CD4-positive, alpha-beta T cell treated with Interleukin-12 subunit alpha and Interleukin-12 subunit beta, for 1 hour (primary cell): ENCODE measurements at places on chromosomes 11 and 22.
A peak's percentile ranks its signal among the peaks of the same experiment; 100 is the strongest.

DNA sequence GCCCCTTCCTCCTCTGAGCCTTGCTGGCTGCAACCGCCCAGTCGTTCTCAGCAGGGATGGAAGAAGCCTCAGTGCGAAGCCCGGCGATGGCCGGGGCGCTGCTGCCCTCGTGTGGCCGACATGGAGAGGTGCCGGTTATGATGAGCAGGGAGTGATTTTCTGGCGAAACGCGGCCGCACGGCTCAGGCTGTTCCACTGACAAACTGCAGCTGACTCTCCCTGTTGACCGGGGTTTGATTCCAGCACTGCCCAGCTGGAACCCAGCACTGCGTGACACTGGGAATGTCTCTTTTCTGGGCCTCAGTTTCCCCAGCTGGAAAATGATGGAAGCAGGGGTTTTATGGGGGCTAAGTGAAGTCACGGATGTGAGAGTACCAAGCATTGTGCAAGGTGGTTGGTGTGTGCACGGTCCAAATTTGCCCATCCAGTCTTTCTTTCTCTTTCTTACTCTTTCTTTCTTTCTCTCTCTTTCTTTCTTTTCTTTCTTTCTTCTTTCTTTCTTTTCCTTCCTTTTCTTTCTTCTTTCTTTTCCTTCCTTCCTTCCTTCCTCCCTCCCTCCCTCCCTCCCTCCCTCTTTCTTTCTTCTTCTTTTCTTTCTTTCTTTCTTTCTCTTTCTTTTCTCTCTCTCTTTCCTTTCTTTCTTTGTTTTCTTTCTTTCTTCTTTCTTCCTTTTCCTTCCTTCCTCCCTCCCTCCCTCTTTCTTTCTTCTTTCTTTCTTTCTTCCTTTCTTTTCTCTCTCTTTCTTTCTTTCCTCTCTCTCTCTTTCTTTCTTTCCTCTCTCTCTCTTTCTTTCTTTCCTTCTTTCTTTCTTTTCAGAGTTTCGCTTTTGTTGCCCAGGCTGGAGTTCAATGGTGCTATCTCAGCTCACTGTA, 25.8 kb upstream of the MPPED1 start:
- DNase-seq = peak; percentile 78

- DNase-seq = no peak
Measured at GRCh38 chr11:128963744-128964325, 21.2 kb upstream of the TP53AIP1 start.

DNA sequence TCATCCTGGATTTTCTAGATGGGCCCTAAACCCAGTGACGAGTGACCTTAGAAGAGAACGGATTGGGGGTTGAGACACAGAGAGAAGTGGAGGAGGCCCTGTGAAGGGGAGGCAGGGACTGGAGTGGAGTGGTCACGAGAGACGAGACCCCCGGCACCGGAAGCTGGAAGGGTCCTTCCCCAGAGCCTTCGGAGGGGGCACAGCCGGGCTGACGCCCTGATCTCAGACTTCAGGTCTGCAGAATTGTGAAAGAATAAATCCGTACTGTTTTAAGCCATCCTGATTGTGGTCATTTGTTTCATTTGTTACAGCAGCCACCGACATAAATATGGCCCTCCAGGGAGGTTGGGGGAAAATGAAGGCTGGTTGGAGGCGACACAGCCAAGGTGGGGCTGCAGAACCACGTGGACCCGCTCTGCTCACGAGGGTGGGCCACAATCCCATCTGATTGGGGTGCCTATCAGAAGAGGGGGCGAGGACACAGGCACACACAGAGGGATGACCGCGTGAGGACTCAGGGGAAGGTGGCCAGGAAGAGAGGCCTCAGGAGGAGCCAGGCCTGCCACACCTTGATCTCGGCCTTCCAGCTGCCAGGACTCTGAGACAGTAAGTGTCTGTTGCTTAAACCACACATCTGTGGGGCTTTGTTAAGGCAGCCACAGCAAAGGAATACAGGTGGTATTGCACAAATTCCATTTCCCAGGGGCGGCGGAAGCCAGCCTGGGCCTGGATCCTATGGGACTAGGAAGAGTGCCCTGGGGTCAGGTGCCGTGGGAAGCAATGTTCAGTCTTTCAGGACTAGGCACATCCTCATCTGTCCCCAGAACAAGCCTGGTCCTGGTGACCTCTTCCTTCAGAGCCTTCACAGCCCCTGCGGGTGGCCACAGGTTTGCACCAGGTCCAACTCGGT, 73.3 kb upstream of the SHANK2 start:
- DNase-seq = no peak

DNA sequence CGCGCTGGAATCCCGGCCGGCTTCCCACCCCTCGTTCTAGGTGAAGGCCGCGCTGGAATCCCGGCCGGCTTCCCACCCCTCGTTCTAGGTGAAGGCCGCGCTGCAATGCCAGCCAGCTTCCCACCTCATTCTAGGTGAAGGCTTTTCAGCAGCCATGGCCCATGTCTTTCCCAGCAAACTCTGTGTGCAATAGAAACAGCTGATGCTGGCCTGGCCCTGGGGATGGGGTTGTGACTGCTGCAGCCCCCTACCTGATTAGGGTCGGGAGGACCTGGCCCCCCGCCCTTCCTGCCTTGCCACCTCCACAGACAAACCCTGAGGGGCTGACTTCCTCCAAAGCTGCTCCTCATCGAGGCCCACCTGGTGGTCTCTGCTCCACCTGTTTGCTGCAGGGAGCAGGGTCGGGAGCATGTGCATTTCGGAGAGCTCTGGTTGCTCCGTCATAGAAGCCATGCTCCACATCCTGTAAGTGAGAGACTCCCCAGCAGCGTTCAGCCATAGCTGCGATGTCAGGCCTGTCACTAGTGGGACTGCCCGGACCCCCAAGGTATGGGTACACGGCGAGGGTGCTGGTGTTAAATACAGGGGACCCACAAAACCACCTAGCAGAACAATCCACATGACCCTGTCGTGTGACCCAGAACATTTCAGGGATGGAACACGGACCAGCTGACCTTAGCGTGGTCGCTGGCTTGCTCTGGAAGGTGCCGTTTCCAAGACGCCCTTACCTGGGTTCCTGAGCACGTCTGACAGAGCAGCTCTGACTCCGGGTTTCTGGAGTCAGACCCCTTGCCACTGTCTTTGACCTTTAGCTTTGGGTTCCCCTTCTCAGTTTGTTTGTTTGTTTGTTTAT, 3.3 kb downstream of the ZBED4 start:
- DNase-seq = no peak

- no peak for DNase-seq
Measured at GRCh38 chr22:27307545-27308247, 493.9 kb downstream of the MN1 start.

DNA sequence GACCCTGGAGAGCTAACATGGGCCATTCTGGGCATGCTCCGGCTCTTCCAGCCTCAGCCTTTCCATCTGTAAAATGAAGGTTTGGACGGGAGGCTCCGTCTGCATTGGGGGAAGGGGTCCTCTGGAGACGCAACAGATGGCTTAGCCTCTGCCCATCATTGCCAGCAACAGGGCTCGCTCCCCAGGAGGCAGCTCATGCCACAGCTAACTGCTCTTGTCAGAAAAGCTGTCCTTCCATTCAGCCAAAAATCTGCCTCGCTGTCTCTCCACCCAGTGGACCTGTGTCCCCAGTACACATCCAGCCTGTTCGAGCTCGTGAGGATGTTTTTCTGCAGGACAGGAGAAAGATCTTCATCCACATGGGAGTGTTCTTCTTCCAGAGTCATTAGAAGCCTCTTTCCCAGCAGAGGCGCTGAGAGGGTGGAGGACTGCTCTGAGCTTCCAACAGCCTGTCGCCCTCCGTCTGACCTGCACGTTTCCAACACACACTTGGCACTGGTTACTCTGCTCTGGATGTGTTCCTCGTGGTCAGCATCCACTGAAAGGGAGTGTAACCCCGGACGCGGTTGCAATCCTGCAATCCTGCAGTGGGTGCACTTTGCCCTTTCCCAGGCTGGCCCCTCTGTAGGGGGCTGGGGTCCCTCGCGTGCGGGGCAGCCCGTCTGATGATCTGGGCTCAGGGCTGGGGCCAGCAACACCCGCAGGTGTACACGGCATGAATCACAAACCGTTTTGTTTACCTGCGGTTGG, 1340.9 kb downstream of the TBC1D22A start:
- no peak for DNase-seq
